ENCODE measurements at places on chromosomes 4 and X.

DNA sequence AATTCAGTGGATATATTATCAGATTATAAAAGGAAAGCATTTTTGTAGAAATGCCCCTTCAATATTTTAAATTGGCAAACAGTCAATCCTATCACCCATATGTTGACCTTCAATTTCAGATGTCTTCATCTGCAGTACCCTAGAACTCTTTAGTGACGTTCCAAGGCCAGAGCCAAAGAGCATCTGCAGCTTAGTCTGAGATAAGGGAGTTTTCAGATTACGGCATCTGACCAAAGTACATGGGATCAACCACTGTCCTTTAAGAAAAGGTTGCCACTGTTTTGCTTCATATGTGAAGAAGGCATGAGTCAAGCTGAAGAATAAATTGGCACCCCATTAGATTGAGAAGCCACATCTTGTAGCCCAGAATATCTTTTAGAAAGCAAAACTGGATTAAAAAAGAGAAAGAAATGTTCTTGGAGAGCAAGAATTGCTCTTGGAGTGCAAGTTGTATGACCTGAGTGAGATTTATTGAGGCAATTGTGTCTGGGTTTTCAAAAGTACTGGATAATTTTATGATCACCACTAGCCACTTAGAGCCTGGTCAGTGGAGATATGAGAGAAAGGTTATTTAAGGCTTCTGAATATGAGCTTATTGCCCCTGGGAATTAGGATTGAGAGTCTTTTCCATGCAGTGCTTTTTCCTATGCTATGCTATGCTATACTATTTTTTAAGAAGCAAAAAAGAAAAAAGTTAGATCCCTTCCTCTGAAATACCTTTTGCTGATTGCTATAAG, 251.9 kb upstream of the NR3C2 start:
- no peak for DNase-seq

- no peak for DNase-seq
These were observed 29.9 kb downstream of the BEX3 start for GRCh38 chrX:103406256-103406655.

- DNase-seq, result no peak
These were observed 13.2 kb downstream of the RNF150 start for GRCh38 chr4:141120036-141120593.

GRCh38 chrX:148610328-148610698, 109.9 kb downstream of the AFF2 start:
- DNase-seq, result no peak

GRCh38 chr4:158163941-158164767, 8.7 kb downstream of the GASK1B start:
- DNase-seq, result no peak

All from hematopoietic multipotent progenitor cell treated with erythropoietin and hydrocortisone succinate and interleukin-3 and kit ligand, for 17 days (in vitro differentiated cells).